ENCODE measurements at places on chromosomes 13 and 19.

- DNase-seq = no peak
Measured at GRCh38 chr13:92390217-92390616, 836.4 kb upstream of the GPC6 start.

- no peak for DNase-seq
Measured at GRCh38 chr13:104297075-104297474, 1230.9 kb upstream of the SLC10A2 start.

- no peak for DNase-seq
Measured at GRCh38 chr19:5093297-5093928, 124.5 kb downstream of the KDM4B start.

- DNase-seq = no peak
Measured at GRCh38 chr13:111845621-111846351, 221.2 kb upstream of the SOX1 start.

DNA sequence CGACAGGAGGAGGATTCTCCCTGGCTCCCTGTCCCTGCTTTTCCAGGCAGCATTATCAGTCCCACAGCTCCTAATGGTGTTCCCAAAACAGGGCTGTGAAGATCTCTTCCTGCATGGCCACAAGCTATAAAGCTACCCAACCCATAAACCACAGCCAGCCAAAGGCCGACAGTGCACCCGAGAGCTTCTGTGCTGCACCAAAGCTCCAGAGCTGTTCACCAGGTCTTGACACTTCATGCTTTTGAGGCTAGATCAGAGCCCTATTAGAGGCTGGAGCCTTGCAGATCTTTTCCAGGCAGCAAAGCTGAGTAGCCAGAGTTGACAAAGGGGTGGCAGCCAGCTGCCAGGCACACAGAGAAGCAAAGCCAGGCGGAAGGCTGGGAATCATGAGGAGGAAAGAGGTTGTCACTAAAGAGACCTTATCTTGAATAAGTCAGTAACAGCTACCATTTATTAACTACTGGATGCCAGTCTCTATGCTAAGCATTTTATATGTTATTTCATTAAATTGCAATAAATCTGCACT, 180.4 kb downstream of the KATNAL1 start:
- DNase-seq = no peak

DNA sequence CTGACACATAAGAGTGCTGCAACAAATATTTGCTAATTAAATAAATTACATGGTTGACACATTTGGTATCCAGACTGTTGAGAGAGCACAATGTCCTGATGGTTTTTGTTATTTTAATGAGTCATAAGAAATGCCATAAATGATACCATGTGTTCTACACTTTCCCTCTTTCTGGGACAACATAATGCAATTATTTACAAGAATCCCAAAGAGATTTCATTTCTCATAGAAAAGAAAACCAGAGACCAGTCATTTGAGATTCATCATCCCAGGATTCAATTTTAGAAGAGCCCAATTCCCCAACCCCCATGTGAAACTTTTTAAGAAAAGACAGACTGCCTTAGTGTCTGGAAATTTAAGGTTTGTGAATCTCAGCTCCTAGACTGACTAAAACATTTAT, 399.6 kb downstream of the DCT start:
- DNase-seq = no peak

DNA sequence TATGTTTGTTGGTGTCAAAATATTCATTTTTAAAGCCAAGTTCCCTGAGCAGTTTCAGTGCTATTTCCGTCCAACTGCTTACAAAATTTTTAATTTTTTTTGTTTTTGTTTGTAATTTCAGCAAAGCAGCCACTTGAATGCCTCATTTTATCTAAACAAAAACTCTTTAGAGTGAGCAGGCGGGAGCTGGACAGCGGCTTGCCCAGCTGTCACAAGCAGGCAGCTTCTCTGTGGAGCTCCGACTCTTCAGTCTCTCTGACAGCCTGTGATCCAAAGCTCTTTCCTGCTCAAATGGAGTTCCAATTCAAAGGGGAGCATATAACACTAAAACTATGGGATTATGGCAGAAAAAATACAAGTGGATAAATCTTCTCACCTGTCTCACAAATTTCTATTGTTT, 618.3 kb upstream of the PCDH20 start:
- DNase-seq = no peak

DNA sequence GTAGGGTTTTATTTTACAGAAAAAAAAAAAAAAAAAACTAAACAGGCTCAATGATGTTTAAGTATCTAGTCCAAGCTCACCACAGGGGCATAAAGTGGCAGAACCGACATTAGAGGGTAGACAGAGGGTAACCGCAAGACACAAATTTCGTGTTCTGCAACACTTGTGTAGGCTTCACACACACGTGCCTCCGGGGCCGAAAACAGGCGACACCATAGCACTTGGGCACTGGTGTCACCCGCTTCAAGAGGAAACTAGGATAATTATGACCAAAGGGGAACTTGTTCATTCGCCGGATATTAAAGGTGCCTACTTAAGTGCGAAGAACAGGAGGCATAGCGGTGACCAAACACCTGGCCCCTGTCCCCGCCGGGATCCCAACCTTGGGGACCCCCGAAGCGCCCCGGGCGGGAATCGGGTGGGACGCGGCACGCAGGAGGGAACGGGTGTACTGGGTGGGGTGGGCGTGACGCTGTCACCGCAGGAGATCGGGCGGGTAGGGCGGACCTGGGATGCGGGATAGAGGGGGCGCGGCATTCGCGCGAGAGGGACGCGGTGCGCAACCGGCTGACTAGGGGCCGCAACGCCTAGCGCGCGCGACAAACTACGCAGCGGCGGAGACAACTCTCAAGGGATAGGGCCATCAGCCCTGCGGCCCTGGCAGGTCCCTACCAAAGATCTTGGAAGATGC, 558 bp downstream of the MZT1 start:
- peak; percentile 3 for DNase-seq

DNA sequence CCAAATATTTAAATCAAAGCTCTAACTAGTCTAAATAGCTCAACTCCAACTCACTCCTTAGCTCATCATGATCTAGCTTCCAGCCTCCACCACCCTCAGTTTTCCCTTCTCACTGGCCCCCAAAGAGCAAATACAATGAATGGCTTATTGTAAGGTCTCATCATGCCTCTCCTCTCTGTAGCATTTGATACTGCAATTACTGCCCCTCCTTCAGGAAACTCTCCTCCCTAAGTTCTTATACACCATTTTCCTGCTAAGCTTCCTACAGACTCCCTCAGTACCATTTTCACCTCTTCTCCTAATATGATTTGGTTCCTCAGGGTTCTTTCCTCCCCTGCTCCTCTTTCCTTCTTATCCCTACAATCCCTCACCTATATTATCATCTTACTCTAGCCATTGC, 12.8 kb downstream of the KPNA3 start:
- no peak for DNase-seq

- DNase-seq = no peak
Measured at GRCh38 chr13:98451676-98452470, 125.0 kb downstream of the STK24 start.

DNA sequence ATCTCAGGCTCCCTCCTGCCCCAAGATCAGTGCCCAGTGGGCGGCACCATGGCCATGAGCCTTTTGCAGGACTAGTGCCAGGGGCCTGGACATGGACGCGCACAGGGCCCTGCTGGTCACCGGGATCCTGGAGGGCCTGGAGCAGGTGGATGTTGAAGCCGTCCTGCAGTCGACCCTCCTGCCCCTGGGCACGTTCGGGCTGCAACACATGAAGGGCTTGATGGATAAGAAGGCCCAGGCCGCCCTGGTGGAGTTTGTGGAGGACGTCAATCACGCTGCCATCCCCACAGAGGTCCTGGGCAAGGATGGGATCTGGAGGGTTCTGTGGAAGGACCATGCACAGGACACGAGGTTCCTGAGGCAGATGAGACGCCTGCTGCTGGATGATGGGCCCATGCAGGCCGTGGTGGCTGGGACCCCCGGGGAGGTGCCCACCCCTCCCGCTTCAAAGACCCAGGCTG, 38.0 kb upstream of the PNMA8B start:
- DNase-seq = no peak

DNA sequence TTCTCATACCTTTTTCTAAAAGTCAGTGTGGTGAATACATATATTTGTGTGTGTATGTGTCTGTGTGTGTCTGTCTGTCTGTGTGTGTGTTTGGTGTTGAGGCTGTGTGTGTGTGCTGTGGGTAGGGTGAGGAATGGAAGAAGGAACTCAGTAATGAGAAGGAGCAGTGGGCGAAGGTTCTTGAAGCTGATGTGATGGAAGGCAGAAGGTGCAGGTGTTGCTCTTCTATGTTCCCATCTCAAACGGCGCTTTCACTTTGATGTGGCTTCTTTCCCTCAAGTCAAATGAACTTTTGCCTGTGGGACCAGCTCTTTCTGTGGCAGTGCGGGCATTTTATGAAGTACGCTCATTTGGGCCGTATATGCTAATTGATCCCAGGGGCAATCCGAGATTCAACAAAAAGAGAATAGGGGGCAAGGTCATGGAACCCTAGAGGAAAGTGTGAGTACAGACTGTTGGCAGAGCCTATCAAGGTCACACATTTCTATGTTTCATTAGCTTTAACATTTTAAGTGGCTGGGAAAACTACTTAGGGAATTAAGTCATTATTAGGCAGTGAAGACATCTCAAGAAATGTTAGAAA, 15.2 kb downstream of the BIVM start:
- DNase-seq = no peak

- DNase-seq = no peak
Measured at GRCh38 chr19:50447053-50447452, 14.4 kb downstream of the MYBPC2 start.

DNA sequence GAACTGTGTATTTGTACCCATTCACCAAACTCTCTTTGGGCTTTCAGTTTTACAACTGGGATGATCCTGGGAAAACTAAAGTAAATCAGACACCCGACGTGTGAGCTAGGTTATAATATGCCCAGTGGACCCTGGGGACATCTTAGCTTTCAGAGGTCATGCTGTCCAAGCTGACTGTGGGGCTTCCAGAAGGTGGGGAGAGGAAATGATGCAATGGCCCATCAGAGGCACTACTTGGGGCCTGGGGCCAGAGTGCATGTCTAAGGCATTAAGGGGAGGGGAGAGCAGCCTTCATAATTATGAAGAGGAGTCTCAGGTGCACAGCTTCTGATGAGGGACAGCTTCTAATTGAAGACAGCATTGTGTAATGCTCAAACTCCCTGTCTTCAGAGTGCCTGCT, 30.9 kb downstream of the ALOX5AP start:
- no peak for DNase-seq

- DNase-seq = no peak
Measured at GRCh38 chr19:50873056-50873455, at the start of gene KLK2. Gene KLK2, plus strand, starts transcription at chr19:50873439. Its CDS starts 35 bp downstream, at chr19:50873474.

GRCh38 chr19:47490847-47491246, 6.8 kb upstream of the KPTN start:
- no peak for DNase-seq

GRCh38 chr13:25422153-25422552, 50.4 kb downstream of the ATP8A2 start:
- DNase-seq = no peak

DNA sequence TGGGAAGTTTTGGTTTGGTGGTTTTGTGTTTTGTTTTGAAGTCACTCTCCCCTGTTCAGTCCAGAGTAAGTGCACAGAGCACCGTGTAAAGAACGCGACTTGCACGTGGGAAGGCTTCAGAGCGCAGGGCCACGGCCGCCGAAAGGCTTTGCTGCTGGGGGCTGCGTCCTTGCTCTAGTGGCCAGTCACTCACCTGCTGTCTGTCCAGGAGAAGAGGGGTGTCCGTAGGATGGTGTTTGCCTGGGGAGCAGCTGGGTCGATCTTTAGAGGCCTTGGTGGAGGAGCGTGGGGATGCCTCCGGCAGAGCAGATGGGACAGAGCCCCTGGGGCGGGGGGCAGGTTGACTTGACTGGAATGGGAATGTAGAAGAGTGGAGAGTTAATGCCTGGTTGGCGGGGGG, 116.6 kb upstream of the MCF2L start:
- no peak for DNase-seq

GRCh38 chr19:30175987-30176386, 196.2 kb upstream of the ZNF536 start:
- DNase-seq = no peak

DNA sequence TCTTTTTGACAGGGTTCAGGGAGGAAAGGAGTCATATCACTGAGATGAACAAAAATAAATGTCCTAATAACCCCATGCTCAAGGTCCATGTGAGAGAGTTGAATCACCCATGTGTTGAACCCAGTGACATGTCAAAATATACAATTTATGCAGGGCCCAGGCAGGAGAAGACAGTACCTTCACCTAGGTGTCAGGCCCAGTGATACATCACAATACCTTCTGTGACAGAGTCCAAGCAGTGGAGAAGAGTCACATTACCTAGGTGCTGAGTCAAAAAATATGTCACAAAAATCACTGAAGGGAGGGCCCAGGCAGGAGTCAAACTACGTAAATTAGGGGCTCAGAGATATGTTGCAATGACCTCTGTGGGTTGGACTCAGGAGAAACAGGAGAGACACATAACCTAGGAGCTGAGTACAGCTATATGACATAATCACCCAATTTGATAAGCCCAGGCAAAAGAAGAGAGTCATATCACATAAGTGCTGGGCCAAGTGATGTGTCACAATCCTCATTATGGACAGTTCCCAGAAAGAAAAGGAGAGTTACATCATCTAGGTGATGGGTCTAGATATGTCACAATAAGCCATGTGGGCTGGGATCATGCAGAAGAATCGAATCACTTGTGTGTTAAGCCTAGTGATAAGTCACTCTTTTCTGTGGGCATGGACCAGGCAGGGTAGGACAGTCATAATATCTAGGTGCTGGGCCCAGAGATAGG, 13.8 kb upstream of the ZNF724 start:
- DNase-seq = no peak

DNA sequence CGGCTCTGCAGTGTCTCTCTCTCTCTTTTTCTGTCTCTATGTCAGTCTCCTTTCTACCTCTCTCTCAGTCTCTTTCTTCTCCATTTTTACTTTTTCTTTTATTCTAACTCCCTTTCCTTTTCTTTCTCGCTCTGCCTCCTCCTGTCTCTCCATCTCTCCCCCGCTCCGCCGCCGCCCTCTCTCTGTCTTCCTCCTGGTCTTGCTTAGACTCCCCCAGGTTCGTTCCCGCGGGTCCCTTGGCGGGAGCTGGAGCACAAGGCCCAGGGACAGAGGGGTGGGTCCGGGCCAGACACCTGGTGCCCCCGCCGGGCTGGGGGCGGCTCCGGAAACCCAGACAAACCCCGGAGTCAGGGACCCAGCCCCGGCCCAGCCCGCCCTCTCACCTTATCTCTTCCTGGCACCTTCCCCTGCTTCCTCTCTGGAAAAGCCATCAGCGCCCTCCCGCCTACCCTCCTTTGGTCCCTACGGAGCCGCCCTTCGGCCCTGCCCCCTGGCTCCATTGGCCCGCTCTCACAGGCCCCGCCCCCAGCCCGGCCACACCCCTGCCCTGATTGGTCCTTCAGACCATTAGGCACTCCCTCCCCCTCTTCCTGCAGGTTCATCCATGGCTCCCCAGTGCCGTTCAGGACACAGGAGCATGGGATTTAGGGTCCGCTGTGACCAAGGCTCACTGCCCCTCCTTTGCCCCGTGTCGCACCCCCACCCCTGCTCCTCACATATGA, 15.4 kb upstream of the NOP53 start:
- DNase-seq = peak; percentile 30

- no peak for DNase-seq
Measured at GRCh38 chr13:60303166-60303565, 93.9 kb upstream of the TDRD3 start.

GRCh38 chr19:4096049-4096892, 27.7 kb downstream of the MAP2K2 start:
- DNase-seq = no peak
